ENCODE measurements at places on chromosomes 12 and 14.

DNA sequence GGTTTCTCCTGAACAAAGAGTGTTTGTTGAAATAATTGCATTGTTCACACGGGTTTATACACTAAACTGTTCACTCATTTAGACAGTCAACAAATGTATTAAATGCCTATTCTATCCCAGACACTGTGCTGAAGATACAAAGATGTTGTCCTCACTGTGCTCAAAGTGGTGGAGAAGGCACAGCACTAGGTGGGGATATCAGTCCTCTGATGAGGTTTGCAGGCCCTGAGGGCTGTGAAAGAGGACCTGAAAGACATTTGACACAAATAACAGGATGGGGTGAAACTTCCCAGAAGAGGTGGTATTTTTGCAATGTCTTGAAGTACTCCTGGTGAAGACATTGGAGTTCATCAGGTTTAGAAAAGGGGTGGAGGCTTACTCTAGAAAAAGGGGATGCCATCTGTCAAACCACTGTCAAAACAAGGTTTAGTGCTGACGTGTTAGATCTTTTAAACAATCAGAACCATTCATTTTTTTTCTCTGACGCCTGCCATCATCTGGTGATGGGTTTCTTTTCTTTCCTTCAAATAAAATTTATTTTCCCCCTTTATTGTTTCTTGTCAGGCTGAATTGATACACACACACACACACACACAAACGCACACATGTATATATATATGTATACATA is 69.5 kb downstream of the ACSS3 start:
- DNase-seq = no peak

DNA sequence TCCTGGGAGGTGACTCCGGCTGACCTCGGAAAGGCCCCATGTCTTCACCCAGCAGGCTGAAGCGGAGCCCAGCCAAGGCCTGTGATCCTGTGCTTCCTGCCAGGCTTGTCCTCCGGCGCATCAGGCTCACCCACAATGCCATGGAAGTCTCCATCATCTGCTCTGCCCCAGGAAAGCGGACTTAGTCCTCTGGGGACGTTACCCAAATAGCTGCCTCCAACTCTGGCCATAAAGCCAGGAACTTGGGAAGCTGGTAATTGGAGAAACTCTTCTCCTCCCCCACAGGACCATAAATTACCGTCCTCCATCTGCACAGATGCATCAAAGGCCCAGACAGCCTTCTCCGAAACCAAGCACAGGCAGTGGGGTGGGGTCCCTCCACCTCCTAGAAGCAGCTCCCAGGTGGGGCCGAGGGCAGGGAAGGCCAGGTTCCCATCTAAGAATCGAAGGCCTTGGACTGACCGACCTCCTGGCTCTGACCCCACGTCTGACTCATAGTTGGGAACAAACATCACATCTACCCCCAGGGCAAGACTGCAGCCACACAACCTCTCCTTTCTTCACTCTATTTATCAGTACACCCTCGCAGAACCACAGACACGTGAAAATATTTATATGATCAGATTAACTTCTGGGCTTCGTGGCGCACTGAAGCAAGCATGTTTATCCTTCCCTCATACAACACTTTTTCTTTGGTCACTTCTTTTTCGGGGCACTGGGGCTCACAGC is 56.4 kb downstream of the PITPNM2 start:
- DNase-seq = peak; percentile 18

- no peak for DNase-seq
Observed at GRCh38 chr12:20050221-20050620, 318.1 kb upstream of the PDE3A start.

DNA sequence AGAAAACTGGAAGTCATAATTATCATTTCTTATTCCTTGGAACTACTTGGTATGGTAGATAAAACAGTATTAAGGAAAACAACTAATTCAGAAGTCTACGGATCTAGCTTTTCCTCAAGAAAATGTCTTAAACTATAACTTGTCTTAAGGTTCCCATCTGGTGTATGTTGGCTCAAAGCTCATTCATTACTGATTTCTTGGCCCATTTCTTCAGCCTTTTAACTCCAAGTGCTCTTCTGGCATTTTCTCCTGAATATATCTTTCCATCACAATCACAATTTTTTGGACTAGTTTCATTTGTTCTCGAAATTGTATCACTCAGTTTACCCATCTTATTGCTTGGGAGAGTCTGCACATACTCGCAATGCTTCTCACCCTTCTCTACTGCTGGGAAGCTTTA is 150.1 kb downstream of the C12orf50 start:
- DNase-seq = no peak

DNA sequence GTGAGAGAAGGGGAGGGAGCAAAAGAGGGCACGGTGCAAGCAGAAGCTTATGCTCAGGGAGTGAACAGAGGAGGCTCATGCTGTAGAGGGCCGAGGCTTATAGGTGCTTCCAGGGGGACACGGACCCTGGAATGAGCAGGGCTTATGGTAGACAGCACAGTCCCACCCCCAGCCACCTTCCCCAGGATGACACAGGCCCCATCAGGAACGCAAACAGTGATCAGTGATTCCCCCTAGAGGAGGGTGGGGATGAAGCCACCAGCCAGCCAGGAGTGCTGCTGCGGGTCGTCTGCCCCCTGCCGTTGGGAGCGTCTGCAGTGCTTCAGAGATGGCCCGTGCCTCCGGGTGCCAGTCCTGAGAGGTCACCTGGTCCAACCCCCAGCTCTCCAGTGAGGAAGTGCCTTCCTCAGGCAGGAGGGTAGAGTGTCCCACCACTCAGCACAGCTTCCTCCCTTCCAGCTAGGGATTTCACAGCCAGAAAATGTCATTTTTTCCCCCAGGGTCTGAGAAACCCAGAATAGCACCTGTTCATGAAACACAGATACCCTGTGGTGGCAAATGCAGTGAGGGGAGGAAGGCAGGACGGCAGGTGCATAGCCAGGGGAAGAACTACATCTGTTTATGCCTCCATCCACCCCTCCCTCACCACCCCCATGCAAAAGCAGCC is 60.7 kb downstream of the SLC6A12 start:
- DNase-seq = peak; percentile 14

DNA sequence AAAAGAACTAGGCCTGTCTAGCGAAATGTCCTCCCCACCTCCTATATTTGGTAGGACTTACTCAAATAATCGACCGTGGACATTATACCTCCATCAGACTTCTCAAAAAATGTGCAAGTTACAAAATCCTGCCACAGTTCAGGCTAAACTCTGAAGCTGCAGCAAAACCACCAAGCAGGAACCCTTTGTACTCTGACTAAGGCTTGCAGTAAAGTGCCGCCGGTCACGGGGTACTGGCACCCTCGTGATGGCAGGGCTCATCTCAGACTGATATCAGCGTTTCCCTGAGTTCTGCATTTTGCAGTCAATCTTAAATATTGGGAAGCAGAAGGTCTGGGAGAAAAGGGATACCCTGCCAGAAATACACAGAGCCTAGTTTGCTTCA is 17.1 kb downstream of the SLC11A2 start:
- DNase-seq = no peak

- no peak for DNase-seq
Observed at GRCh38 chr14:100540926-100541620, 46.1 kb downstream of the BEGAIN start.

GRCh38 chr14:49861699-49862088 is 9.1 kb upstream of the NEMF start:
- peak; percentile 67 for DNase-seq

DNA sequence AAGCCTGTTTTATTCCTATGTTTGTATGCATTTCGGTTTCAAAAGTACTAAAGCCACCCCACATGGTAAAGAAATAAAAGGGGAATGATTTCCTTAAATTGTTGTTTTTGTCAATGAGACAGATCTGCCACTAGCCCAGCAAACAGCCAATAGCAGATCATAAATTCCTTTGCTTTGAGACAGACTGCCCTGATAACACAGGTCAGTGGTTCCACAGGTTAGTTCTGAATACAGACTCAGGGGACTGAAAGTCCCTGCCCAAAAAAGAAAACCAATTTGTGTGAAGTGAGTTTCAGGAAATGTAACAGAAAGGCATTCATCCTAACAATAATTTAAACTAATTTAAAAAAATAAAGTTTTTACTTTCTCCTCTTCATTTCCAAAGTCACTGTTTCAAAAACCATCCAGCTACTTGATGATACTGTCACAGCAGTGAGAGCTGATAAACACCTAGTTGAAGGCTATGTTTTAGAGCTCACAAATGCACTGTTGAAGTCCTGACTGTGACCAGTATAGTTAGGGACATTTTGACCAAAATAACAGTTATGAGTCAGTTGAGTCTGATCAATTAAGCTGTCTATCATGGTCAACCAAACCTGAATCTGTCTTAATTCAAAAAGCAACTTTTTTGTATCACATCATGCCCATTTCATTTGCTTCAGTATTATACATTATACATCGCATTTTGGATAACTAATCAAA is 77.7 kb downstream of the LGR5 start:
- DNase-seq = no peak

DNA sequence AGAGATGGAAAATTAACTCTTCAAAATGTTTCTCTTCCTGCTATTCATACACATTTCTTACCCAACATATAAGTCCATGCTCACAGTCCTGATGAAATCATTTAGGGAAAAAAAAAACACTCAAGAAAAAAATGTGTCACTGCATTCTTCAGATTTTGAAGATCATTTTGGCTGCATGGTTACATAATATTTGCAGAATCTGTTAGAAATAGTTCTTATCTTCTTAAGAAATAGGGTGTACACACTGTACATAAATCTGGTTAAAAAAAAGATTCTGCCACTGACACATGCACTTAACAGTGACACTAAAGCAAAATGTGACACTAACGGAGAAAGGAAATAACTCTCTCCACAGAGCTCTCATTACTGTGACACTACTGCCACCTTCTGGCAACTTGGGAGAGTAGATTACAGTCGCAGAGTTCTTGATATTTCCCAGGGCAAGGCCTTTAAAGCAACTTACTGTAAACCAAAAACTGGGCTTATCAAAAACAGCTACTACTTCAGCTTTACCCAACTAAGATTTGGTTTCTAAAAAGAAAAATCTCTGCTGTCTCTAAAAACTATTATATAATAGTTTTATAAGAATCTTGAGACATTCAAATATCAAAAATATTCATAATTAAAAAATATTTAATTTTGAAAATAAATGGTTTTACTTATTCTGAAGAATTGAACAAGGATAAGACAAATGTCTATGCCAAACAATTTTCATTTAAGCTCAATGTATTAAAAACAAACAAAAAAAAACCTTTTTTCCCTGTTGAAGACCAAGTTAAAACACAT is 65.0 kb downstream of the SETD3 start:
- peak; percentile 45 for DNase-seq

GRCh38 chr14:89415159-89415558 is 1.9 kb downstream of the FOXN3 start:
- no peak for DNase-seq

GRCh38 chr12:73186272-73186671 is 914.1 kb downstream of the TRHDE start:
- DNase-seq = no peak

- no peak for DNase-seq
Observed at GRCh38 chr12:45431126-45431525, 215.2 kb downstream of the ANO6 start.

DNA sequence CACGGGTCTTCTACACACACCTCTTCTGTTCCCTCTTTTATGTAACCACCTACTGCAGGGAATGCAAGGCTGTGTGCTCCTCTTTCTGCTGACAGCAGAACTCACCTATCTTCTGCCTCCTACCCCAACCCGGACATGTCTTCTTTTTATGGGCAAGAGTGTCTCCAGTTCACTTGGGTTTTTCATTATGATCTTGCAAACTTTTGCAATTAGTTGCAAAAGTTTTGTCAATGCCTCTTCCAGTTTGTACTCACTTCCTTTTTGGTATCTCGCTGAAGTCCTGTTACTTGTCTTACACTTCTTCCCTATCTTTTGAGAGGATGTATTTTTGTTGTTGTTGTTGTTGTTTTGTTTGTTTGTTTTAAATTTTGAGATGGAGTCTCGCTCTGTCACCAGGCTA is 50.6 kb downstream of the DRAM1 start:
- no peak for DNase-seq

DNA sequence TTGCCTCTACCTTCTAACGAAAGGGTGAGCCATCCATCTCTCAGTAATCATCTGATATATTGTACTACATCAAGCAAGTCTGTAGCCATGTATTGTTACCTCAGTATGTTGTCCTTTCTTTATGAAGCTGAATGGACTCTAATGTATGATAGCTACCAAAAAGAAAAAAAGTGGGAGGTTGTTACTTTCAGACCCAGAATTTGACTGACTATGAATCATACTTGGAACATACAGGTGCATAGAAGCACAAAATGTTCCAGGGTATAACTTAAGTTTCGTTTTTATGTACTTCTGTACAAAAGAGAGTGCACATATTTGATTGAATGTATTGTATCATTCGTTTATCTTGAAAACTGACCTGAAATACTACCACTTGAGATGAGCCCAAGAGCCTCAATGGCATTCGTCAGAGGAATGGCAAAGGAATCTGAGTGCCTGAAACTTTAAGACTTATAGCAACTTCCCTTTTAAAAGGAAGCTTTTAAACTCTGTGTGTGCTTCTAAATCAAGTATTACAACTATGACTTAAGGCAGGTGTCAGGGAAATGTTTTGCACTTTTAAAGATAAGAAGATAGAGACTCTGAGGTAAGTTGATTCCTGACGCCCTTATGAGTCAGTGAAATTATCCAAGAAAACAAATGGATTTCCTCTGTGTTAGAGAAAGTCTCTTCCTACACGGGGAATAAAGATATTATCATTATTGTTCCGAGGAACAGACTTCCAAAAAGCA is 951.5 kb downstream of the GALC start:
- no peak for DNase-seq

DNA sequence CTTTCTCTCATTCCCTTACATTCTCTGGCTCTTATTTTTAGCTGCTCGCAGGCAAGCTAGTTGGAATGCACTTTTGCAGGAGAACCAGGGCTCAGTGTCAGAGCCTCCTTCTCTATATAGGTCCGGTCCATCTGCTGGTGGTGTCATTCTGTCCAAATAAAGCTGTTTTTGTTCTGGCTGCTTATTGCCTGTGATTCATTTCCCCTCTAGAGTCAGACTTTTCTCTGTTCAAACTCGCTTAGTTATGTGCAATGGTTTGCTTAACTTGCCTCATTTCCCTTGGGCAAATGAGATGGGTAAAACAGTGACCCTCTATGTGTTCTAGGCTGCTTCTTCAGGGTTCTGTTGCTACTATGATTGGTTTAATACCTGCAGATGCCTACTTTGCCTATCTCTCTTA is 2.9 kb downstream of the SMARCD1 start:
- no peak for DNase-seq

GRCh38 chr14:51487848-51488247 is 163.9 kb upstream of the FRMD6 start:
- no peak for DNase-seq

- DNase-seq = no peak
Observed at GRCh38 chr12:103657331-103657730, 70.3 kb downstream of the STAB2 start.

DNA sequence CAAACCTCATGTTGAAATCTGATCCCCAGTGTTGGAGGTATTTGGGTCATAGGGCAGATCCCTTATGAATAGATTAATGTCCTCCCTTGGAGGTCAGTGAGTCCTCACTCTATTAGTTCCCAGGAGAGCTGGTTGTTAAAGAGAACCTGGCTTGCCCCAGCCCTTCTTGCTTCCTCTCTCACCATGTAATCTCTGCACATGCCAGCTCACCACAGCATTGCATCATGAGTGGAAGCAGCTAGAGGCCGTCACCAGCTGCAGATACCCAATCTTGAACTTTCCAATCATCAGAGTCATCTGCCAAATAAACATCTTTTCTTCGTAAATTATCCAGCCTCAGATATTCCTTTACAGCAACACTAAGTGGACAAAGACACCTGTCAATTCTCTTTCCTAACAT is 161.8 kb upstream of the IGF1 start:
- DNase-seq = no peak
